Adrenal gland (tissue), 19 donors: ENCODE measurements at places on chromosomes 7 and 10. TPM values are rescaled to one million over a fixed set of nuclear protein-coding genes. Genes with fewer than 3 reads are reported as not detected.

HMX2 gene
- polyA plus RNA-seq: not detected

NEUROG3 gene
- polyA plus RNA-seq: not detected

FEZF1 gene
- not detected for polyA plus RNA-seq

GRCh38 chr10:78664929-78665553 lies 403.7 kb upstream of the ZMIZ1 start:
- H3K27ac ChIP-seq: no peak overlapping the region
- no peaks in the 10 kb centered on the region for H3K27me3 ChIP-seq
- no peak for DNase-seq
- no peaks in the 10 kb centered on the region for H3K36me3 ChIP-seq

GRCh38 chr7:35649711-35650110 lies 45.2 kb downstream of the HERPUD2 start:
- no peaks in the 10 kb centered on the region for H3K36me3 ChIP-seq
- no peak for DNase-seq
- H3K4me3 ChIP-seq: no peak overlapping the region
- no peaks in the 10 kb centered on the region for H3K27me3 ChIP-seq
- no peak overlapping the region for H3K27ac ChIP-seq

DNA sequence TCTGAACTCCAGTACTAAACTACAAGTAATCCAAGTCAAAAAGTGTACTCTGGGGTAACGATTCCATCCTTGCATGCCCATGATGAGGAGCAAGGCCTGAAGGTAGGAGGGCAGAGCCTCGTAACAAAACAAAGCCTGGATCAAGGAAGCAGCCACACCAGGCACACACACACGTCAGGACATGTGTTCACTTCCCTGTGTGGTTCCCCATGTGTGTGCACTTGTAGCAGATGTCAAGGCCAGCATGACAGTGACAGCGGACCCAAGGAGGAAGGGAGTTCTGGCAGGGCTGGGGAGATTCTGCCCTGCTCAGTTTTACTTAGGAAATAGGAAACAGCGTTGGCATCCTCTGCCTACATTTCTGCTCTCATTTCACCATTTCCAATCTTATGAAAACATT lies 92.8 kb downstream of the ALOX5 start:
- H3K4me1 ChIP-seq: peaks cover 39% of the 10 kb centered on the region
- H3K36me3 ChIP-seq: no peaks in the 10 kb centered on the region
- H3K27me3 ChIP-seq: no peaks in the 10 kb centered on the region
- DNase-seq: peak; percentile 73

DNA sequence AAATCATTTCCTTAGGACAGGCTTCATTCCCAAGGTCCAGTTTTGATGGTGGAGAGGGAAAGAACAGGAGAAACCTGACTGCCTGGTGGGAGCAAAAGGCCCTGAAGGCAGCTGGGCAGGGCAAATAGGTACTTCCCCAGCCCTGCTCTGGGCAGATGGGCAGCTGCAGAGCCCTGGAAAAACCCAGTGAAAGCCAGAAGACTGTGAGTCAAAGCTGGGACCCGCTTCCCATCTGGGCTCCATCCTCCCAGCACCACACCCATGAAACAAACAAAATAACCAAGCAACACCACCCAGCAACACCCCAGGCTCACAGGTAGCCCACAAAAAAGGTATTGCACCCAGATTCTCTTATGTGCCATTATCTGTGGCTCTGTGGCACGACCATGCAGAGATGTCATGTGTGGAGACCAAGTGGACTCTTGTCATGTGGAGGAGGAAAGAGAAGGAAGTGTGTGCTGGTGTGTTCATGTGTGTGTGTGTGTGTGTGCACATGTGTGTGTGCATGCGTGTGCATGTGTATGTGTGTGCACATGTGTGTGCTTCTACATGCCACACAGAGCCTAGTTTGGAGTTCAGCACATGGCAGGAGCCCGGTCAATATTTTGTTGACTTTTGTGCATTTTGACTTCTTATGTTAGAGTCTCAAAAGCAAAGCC lies 9.8 kb downstream of the CLRN3 start:
- no peak overlapping the region for H3K4me3 ChIP-seq
- no peaks in the 10 kb centered on the region for H3K36me3 ChIP-seq
- no peak for DNase-seq
- H3K27ac ChIP-seq: no peak overlapping the region
- H3K4me1 ChIP-seq: no peaks in the 10 kb centered on the region

GRCh38 chr7:103391976-103392375 lies 44.5 kb downstream of the PSMC2 start:
- no peak overlapping the region for H3K4me3 ChIP-seq
- H3K36me3 ChIP-seq: no peaks in the 10 kb centered on the region
- no peak for DNase-seq
- no peak overlapping the region for H3K27ac ChIP-seq
- no peaks in the 10 kb centered on the region for H3K27me3 ChIP-seq
